ENCODE measurements at places on chromosomes 11 and 22.

GRCh38 chr11:61654397-61654829 lies 25.8 kb upstream of the DAGLA start:
- DNase-seq: no peak

- DNase-seq: no peak
Measured at GRCh38 chr11:22084056-22084455, 108.8 kb upstream of the ANO5 start.

GRCh38 chr11:117601006-117601708 lies 195.9 kb downstream of the DSCAML1 start:
- DNase-seq: no peak

DNA sequence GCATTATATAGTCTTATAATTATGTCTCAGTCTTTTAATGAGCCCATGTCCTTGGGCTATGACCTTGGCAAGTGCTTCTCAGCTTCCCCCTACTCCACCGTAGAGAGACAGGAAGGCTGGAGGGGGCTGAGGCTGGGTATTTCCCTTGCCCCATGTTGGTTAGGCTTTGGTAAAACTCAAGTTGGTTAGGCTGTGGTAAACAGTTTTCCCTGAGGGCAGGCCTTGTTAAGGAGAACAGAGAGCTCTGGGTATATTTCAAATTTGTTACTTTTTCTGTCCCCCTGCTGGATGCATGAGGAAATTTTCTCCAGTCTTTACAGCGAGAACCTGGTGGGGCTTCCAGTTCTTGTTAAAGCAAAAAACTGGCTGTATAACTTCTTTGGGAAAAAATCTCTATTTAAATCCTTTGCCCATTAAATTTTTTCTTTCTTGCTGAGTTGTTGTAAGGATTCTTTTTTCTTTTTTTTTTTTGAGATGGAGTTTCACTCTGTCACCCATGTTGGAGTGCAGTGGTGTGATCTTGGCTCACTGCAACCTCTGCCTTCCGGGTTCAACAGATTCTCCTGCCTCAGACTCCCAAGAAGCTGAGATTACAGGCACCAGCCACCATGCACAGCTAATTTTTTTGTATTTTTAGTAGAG lies 12.2 kb upstream of the DCHS1 start:
- DNase-seq: no peak

- no peak for DNase-seq
Measured at GRCh38 chr22:25076336-25076735, 123.3 kb upstream of the CRYBB3 start.

Data from NCI-H1417 treated with DMSO at 0.1 percent for 48 hours (cell line).